Purkinje cell (primary cell): ENCODE measurements at places on chromosomes 4 and X. TPM values are rescaled to one million over a fixed set of nuclear protein-coding genes. Genes with fewer than 3 reads are reported as not detected.

TFE3 gene
- polyA plus RNA-seq = 4.2 and 5.9 TPM in 2 replicates

RAI2 gene
- polyA plus RNA-seq = 0.73 and 1.9 TPM in 2 replicates

COL25A1 gene
- polyA plus RNA-seq = 1.0 and 1.5 TPM in 2 replicates

KLHL4 gene
- polyA plus RNA-seq = 41.9 and 48.5 TPM in 2 replicates

G3BP2 gene
- polyA plus RNA-seq = 217 and 251 TPM in 2 replicates

PDGFRA gene
- 0.94 and 1.2 TPM in 2 replicates for polyA plus RNA-seq

TMA16 gene
- 14.2 and 19.0 TPM in 2 replicates for polyA plus RNA-seq

ARSJ gene
- 0.42 and 0.85 TPM in 2 replicates for polyA plus RNA-seq

GABRG1 gene
- polyA plus RNA-seq = 7.0 and 9.9 TPM in 2 replicates

AGA gene
- 2.6 and 5.2 TPM in 2 replicates for polyA plus RNA-seq

VCX3A gene
- not detected in 2 replicates for polyA plus RNA-seq

BEND4 gene
- polyA plus RNA-seq = 0.30 TPM in 1 of 2 replicates, not detected in the other
